ENCODE measurements at places on chromosomes 16 and 17.

DNA sequence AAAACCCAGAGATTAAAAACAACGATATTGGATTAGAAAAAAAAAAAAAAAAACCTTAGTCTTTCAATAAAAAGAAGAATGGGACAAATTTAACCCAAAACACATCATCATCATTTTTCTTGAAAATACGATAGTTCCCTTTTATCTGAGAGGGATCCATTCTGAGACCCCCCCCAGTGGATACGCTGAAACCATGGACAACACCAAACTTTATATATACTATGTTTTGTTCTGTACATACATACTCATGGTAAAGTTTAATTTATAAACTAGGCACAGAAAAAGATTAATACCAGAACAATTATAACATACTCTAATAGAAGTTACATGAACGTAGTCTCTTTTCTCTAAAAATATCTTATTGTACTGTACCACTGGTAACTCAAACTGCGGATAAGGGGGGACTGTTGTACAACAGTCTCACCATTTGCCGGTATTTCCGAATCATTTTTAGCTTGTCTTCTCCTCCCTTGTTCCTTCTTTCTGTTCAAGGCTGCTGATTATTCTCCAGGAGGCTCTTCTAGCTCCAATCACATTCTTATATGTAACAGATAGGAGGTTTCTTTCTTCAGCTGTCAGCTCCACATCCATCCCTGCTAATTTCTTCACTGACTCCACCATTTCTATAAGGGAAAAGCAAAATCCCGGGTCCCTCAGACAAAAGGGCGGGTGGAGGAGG is 37.0 kb downstream of the RNF135 start:
- DNase-seq = no peak

GRCh38 chr17:76243826-76244679 is 3.8 kb upstream of the RNF157 start:
- no peak for DNase-seq

DNA sequence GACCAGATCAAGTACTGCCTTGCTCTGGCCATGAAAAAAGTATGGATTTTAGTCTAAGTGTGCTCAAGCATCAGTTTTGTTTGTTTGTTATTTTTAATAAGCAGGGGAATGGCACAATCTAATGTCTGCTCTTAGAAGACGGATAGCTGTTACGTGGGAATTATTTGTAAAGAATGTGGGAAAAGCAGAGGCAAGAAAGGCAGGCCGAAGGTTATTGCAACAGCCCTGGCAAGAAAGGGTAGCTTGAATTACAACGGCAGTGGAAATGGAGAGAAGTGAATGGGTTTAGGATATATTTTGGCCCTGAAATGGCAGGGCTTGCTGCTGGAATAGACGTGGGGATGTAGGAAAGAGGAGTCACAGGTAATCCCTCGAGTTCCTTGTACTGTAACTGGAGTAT is 987 bp upstream of the HASPIN start:
- DNase-seq = no peak

DNA sequence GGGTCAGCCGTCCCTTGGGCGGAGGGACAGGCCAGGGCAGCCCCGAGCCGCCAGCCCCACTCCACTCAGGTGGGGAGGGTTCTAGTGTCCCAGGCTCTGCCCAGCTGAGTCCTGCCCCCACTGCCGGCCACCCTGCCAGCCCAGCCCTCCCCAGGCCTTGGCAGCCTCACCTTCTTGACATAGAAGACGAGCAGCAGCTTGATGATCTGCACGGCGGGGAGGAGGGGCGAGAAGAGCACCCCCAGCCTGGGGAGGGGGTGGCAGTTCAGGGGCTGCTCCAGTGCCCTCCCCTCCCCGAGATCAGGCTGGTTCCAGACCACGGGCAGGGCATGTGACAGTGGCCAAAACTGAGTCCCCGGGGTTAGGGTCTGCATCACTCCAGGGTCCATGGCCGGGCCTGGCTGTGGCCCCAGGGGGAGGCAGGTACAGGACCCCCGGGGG is 9.7 kb downstream of the TMC6 start:
- no peak for DNase-seq

All from stimulated activated CD8-positive, alpha-beta memory T cell treated with anti-CD3 and anti-CD28 coated beads, Interleukin-4, amount 100 ng/mL, for 24 hours (primary cell).